ENCODE measurements at places on chromosomes 5 and 9.
A peak's percentile ranks its signal among the peaks of the same experiment; 100 is the strongest.

GRCh38 chr5:6732634-6733410, 19.6 kb downstream of the TENT4A start:
- DNase-seq = no peak

- DNase-seq = no peak
Observed at GRCh38 chr5:139385061-139386049, 2.3 kb upstream of the SLC23A1 start.

GRCh38 chr5:93281980-93282772, 298.8 kb downstream of the NR2F1-AS1 start:
- DNase-seq = no peak

- no peak for DNase-seq
Observed at GRCh38 chr9:86778761-86779160, 168.5 kb downstream of the GAS1 start.

- DNase-seq = no peak
Observed at GRCh38 chr5:92428415-92428814, 1045.3 kb upstream of the ARRDC3 start.

DNA sequence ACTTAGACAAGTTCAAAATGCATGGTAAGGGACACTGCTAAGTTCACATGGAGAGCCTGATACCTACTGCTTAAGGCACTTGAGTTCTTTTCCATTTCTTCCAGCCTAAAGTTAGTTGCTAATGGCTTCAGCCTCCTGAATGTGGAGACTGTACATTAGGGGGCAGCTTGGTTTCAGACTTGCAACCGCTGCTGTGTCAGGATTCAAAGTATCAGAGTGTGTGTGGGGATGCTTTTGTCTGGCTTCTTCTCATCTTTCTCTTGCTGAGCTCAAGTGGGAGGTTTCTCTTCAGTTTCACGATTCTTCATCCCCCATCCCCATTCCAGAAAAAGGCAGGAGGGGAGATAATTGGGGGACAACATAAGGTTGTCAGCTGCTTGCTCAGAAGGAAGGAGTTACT, 49.4 kb downstream of the ATP10B start:
- DNase-seq = no peak

- no peak for DNase-seq
Observed at GRCh38 chr5:117054911-117055310, 480.3 kb upstream of the SEMA6A start.

GRCh38 chr5:141958113-141958512, at the start of gene PCDH12:
PCDH12 (minus strand) TSS chr5:141958202; CDS start chr5:141957851, 351 bp downstream.
- no peak for DNase-seq

DNA sequence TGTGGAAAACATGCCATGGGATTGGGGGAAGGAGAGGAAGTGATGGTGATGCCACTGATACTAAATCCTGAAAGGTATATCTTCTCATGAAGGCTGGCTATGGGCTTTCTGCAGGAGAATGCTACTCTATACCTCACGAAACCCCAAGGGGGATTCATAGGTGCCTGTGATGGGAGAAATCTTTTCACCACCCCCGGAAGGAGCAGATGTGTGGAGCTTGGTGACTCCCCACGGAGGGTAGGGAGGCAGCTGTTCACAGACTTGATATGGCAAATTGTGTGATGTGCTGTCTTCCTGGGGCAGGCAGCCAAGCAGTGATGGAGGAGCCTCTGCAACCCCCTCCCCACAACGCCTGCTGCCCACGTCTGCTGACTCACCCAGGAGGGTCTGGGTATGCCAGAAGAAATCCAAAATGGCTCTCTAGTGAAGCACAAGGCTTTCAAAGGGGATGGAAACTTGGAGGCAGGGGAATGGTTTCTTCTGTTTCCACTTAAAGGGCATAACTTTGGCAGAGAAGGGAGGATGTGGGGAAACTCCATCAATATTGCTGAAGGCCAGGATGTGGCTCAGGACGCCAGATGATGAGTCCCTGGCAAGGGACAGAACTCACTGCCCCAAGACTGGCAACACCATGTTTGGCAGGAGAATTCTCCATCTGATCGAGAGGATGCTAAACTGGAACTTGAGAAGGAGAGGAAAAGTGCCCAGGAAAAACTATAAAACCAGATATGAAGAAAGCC, 188.3 kb downstream of the GABBR2 start:
- DNase-seq = no peak

- no peak for DNase-seq
Observed at GRCh38 chr5:102903074-102903871, 148.2 kb downstream of the PAM start.

- no peak for DNase-seq
Observed at GRCh38 chr5:58912116-58912515, 329.2 kb downstream of the RAB3C start.

DNA sequence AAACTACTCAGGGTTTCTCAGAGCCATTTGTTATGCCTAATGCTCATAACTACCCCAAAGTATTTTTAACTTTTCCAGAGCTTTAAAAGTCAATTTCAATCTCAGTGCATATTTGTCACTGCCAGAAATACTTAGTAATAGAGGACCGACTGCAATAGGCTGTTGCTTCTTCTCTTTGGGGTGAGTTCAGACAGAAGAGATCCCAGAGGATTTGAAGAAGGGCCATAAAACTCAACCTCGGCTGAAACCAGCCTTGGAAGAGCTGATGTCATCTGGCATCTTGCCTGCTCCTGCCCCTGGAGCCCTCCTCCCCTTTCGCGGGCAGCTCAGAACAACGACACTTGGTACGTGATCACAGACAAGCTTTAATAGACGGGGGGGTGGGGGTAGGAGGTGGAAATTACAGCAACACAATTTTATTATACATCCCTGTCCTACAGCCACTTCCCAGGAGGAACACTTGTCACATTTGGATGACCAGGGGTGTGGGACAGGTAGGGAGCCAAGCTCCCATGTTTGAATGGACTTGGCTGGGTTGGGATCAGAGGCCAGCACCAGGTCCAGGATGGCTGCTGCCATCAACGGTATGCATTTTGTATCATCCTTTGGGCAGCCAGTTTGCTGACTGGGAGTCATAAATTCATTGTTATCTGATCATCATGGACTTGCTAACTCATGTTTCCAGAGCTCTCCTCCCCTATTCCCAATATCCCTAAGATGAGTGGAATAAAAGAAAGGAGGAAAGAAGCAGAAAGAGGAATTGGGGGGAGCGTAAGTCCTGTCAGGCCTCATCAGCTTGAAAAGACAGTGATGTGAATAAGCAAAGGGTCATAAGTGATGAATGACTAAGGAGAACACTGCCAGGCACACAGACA, 186.6 kb upstream of the PANK3 start:
- no peak for DNase-seq

DNA sequence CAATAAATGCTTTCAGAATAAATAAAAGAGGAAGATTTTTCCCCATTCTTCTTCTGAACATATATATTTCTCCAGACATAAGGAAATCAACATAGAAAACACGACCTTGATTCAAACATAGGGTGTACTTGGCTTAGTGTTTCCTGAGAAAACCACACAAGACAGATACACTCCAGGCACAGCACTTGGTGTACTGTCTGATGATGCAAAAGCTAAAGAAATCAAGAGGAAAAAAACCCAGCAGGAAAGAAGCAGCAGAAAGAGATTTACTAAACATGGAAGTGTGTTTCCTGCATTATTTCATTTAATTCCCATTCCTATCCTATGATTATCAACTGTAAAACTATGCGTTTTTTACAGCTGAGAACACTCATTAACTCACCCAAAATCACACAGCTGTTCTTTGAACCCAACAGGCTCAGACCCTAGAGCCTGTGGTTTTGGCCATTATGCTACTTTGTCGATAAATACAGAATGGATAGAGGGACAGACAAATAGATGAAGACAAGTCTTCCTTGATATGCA, 46.1 kb downstream of the NIPAL4 start:
- no peak for DNase-seq

- DNase-seq = no peak
Observed at GRCh38 chr5:169576181-169576598, 7.4 kb upstream of the SPDL1 start.

DNA sequence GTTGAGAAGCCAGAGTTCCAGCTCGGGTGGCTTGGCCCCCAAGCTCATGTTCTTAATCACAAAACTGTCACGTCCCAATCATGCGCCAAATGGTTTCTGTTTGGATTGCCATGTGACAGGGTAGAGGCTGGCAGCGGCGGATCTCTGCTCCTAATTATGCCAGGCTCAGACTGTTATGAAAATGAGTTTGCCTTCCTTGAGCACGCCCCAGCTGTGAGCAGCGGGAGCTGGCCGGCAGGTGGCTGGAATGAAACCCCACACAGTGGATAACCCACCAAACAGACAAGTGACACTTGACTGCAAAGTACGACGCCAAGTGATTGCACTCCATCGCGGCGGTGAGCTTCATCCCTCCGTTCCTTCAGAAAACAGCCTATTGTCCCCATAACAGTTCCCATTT, 75.4 kb downstream of the CFAP77 start:
- no peak for DNase-seq

- DNase-seq = no peak
Observed at GRCh38 chr5:39024005-39024404, 50.2 kb downstream of the RICTOR start.

GRCh38 chr5:149599375-149599774, 18.1 kb downstream of the ARHGEF37 start:
- no peak for DNase-seq

GRCh38 chr9:111719541-111719940, 58.1 kb downstream of the GNG10 start:
- no peak for DNase-seq

DNA sequence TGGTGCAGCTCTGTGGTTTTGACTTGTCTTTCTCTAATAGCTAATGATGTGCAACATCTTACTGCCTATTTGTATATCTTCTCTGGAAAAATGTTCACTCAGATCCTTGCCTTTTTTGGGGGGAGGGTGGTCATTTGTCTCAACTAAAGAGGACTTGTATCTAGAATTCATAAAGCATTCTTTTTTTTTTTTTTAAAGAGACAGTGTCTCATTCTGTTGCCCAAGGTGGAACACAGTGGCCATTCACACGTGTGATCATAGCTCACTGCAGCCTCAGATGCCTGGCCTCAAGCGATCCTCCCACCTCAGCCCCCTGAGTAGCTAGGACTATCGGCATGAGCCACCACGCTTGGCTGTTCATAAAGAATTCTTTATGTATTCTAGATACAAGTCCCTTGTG, 33.2 kb downstream of the HABP4 start:
- no peak for DNase-seq

GRCh38 chr5:152405145-152405544, at the start of gene NMUR2:
NMUR2 (minus strand) TSS chr5:152405279; CDS start chr5:152405113, 166 bp downstream.
- DNase-seq = no peak

GRCh38 chr9:86369810-86370209, 15.6 kb upstream of the TUT7 start:
- DNase-seq = no peak

- DNase-seq = peak; percentile 42
Observed at GRCh38 chr5:65035211-65036206, 266.8 kb downstream of the CWC27 start.

GRCh38 chr9:91534374-91534773, 110.7 kb upstream of the NFIL3 start:
- no peak for DNase-seq

DNA sequence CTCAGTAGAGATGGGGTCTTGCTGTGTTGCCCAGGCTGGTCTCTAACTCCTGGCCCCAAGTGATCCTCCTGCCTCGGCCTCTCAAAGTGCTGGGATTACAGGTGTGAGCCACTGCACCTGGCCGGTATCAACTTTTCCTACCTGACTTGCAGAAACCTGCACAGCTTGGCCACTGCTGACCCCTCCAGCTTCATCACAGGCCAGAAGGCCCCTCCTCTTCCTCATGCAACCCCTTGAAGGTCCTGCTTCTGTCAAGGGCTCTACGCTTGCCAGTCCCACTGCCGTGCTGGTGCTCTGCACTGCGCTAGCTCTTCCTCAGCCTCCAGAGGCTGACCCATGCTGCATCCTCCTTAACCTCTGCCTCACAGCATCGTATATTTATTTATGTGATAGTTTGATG, 32.5 kb upstream of the RNU6ATAC start:
- DNase-seq = no peak

DNA sequence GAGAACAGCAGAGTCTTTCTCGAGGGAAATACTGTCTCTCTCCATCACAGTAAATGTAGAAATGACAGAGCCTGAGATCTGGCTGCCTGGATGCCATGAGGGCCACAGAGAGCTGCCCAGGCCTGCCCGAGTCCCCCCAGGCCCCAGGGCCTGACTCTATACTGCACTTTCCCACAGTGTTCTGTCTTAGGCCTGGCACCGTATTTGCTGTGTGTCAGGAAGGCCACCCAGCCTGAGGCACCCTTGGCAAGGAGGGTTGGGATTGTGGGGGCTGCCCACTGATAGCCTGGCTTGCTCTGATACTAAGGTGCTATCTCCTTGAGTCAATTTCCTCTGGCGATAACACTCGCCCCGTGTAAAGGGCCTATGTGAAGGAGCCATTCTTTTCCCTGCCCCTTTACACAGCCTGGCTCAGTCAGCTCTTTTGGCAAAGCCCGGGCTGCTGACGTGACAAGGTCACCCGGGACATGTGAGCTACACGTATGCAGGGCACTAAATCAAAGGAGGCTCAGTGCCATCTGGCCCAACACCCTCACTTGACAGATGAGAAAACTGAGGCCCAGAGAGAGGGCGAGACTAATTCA, 630.1 kb upstream of the KLF4 start:
- DNase-seq = no peak

GRCh38 chr9:111815285-111816070, 20.7 kb upstream of the SHOC1 start:
- DNase-seq = no peak

GRCh38 chr5:96218653-96219052, 214.4 kb downstream of the PCSK1 start:
- DNase-seq = no peak
